NCI-H2107 (cell line): ENCODE measurements at places on chromosomes 7 and 10.

DNA sequence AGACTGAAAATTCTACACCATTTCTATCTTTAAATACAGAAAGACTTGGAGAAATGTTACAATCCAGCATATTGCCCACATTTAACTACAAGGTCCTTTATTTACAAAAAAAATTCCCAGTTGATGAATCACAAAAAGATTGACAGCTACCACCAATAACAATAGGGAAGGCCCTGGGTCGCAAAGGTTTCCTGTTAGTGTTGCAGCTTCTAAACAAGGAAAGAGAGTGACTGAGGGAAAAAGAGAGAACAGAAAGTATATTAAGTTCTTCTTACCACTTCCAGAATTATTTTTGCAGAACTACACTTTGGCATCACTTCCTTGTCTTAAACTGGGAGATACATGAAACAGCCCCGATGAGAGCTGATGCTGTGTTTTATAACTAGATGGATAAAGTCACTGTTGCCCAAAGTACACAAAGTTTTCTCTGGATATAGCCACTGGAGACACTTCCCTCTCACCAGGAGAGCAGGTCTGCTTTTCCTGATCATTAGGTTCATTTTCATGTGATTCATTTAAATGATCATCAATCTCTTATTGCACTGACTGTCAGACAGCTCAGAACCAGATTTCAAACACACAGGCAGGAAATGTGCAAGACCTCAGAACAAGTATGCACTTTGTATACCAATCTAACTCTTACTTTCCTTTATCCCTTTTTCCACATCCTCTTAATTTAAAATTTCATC is 57.0 kb downstream of the SHTN1 start:
- DNase-seq: no peak

- DNase-seq: no peak
Observed at GRCh38 chr7:12529971-12530710, 40.4 kb upstream of the SCIN start.

DNA sequence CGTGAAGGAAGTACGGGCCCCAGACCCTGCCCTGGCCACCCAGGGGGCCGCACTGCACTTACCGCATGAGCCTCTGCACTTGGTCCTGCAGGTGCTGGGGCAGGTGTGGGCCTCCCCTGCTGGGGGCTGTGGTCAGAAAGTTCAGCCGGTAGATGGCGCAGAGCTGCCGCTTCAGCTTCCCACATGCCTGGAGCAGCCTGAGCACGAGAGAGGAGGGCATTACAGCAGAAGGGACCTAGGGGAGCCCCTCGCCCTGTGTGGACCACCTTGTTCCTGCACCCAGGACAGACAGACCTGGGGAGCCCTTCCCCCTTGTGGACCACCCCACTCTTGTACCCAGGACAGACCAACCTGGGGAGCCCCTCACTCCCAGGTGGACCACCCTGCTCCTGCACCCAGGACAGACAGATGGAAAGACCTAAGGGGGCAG is 8.7 kb upstream of the PYROXD2 start:
- no peak for DNase-seq

DNA sequence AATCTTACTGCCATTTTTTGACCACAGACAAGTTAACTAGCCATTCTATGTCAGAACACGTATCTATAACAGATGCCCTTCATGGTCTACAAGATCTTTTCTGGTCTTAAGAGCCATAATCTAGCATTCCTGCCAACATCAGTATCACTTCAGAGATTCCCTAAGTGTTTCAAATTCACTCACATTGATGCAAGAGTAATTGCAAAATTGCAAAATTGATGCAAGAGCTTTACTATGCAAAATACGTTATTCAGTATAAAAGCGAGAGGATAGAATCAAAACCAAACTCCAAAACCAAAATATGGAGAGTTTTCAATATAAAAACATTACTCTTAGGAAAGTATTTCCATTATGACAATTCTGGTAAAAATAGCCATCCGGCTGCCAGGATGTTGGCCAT is 38.1 kb upstream of the PPP1R17 start:
- no peak for DNase-seq

DNA sequence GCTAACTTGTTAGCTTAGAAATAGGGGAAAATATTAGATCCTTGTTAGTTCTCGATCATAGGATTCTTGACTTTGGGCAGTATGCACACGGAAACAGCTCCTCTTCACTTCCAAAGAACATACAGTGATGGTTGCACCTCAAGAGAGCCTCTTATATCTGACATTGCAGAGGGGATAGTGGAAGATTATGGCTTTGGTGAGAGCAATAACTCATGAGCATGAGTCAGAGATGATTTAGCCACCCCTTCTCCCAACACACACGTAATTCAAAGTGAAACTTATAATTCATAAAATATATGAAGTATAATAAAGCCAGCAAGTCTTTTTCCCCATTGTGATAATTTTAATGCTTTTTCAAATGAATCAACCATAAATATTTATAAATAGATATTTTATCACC is 683.7 kb downstream of the POM121L12 start:
- DNase-seq: no peak

- no peak for DNase-seq
Observed at GRCh38 chr7:25989140-25989705, 162.8 kb upstream of the NFE2L3 start.

- no peak for DNase-seq
Observed at GRCh38 chr10:121337427-121337826, 260.8 kb downstream of the FGFR2 start.

DNA sequence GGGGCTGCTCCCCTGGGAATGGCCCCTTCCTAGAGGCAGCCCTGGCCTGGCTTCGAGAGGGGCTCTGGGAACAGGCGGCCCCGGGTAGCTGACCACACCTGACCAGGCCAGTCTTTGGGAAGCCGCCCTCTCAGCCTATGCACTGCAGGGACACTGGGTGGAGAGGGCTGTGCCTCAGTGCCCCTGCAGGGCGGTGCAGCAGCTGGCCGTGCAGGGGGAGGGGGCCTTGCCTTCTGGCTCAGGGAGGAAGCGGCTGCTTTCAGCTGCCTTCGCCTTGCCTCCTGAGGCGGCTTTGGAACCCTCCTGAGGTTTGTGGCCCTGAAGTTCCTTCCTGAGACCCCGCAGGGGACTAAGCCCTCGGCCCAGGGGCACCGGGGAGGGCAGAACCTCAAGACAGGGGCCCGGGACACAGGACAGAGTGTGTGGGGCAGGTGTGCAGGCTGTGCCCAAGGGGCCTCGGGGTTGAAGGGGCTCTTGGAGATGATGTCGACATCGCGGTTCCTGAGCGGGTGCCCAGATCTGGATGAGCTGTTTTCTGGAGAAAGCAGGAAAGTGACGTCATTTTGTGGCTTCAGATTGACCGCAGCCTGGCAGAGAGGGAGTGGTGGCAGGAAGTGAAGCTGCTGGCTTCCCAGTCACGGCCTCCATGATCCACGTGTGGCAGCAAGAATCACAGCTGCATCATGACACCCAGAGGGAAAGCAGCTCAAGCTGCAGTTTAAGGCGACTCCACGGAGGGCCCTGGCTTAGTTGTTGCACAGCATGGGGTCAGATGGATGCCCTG is 17.7 kb downstream of the ADAM8 start:
- peak; percentile 43 for DNase-seq

GRCh38 chr7:108511939-108512338 is 14.0 kb downstream of the PNPLA8 start:
- no peak for DNase-seq

- DNase-seq: no peak
Observed at GRCh38 chr10:93954299-93954698, 39.4 kb upstream of the PLCE1 start.

DNA sequence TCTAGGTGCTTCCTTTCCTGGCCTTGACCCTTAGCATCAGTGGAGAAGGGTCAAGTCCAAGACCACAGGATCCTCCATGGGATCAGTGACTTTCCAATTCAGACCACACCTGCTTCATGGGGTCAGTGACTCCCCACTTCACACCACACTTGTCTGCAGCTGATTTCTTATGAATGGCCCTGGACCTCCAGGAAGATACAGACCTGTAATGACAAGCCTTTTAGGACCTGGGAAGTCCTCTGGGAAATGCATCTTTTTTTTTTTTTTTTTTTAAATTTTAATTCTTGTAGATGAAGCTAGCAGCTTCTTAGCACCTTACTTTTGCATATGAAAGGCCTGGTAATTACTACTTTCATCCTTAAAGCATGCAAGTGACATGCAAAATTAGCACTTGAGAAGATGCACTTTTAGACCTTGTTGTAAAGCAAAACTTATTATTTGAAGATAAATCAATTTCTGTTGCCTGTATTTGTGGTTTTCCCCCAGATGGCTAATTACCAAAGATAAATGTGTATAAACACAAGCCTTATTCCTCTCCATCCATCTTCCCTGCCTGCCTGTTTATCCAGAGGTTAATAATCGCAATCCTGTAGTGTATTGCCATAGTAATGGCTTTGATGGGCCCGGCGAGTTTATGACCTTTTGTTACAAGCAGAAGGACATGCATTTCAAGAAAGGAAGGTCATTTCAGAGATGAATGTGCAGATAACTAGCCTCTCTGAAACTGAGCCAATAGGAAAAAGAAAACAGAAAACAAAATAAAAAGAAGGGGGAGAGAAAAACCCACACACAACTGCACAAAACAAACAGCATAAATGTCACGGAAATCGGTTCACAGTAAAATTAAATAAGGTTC is 1018.7 kb downstream of the TYW1 start:
- DNase-seq: no peak

- no peak for DNase-seq
Observed at GRCh38 chr10:64397125-64397524, 875.9 kb downstream of the REEP3 start.

DNA sequence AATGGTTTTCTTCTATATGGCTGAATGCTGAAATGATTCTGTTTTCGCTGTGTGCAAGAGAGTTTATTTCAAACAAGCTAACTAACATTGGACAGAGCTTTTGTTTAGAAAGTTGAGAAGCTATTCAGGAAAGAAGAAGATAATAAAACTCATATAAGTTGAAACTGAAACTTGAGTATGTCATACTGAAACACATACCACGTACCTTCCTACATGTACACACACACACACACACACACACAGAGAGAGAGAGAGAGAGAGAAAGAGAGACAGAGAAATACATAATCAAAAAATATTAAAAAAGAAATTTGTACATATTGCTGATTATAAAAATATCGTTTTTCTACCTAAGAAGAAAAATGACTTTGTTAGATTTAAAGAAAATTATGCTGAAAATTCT is 561.9 kb upstream of the KCND2 start:
- DNase-seq: no peak

GRCh38 chr10:64731016-64731415 is 1209.8 kb downstream of the REEP3 start:
- DNase-seq: no peak

DNA sequence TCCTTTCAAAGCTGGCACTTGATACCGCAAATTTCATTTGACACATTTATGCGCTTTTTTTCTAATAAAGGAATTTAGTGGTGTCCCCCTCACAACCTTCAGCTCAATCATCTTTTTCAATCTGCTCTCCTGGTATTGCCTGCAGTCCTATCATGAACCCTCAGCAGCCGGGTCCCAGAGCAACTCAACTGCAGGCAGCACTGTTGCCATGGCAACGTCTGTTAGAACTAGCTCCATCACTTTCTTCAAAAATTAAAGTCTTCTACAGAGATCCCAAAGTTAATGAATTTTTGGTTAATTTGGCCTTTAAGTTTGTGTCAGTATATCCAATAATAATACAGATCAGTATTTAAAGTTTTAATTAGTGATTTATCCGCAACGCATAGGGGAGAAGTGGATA is 136.1 kb upstream of the TARP start:
- no peak for DNase-seq

GRCh38 chr7:105978035-105978434 is 15.0 kb downstream of the CDHR3 start:
- DNase-seq: no peak

DNA sequence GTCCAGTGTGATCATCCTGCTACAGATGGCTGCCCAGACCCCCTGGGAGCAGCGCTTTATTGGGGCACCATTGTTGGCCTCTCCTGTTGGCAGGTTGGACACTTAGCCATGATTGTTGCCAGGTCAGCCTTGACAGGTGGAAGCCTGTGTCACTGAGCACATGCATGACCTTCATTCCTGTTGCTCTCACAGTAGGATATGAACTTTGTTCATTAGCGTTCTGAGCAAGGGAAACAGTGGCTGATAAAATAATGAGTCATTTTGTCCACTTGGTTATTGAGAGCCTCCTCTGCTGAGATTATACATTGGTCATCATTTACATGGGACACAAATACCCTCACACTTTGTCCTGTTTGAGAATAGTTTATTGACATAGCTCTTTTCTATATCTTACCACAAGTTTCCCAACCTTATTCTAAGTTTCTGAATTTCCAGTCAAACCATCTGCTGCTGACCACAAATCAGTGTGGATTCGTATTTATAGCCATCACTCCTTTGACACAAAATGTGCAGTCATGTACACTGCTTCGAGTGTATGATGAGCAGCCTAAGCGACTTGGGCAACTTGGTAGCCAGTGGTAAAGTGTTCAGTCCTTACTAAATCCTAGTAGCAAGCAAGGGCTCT is 102.6 kb downstream of the TPST1 start:
- no peak for DNase-seq

DNA sequence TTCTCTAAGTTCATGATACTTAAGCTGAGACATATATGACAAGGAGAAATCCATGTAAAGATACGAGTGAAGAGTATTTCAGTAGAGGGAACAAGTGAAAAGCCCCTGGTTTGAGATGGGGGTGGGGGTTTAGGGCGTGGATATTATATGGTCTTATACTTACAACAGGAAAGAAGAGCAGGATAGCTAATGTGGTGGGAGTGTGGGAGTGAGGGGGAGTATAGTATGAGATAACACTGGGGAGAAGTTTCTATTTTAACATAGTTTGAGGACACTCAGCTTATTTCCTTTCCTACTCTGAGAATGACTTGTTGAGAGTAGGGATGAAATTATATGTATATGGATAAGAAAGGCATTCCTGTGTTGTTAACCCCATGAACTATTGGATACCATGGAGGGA is 36.5 kb downstream of the MCU start:
- DNase-seq: no peak

GRCh38 chr10:7000061-7000460 is 410.8 kb downstream of the SFMBT2 start:
- no peak for DNase-seq

DNA sequence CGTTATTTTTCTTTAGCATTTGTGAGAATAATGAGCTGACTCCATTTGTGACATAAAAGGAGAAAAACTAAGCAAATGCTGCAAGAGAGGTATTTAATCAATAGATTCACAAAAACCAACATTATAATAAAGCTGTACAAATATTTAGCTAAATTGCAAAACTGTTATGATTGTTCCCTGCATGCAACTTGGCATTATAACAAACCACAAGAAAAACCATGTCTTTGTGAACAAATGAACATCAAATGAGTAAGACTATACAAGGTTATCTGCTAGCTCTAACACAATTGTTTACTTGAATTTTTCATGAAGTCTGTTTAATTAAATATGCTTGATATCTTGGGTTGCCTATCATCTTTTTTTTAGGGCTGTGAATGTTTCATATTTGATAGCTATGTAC is 50.8 kb upstream of the PPP1R9A start:
- no peak for DNase-seq

DNA sequence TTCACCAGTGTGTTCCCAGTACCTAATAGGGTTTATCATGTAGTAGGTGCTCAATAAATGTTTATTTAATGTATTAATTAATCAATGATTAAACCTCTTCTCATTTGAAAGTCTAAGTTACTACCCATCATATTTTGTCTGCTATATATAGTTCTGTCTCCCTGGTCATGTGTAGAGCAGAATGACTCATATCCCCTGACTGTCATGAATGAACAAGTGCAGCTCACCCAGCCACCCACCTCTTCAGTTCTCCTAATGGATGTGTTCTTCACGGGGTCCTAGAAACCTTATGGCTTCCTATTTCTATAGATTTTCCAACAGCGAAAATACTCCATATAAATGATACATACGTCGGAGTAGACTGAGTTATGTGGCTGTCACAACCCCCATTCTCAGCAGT is 64.5 kb downstream of the HIF1AN start:
- DNase-seq: no peak

- DNase-seq: no peak
Observed at GRCh38 chr10:117353684-117354083, 21.6 kb downstream of the PDZD8 start.
